HFFc6 (cell line): ENCODE measurements at places on chromosomes 7 and 10.

DNA sequence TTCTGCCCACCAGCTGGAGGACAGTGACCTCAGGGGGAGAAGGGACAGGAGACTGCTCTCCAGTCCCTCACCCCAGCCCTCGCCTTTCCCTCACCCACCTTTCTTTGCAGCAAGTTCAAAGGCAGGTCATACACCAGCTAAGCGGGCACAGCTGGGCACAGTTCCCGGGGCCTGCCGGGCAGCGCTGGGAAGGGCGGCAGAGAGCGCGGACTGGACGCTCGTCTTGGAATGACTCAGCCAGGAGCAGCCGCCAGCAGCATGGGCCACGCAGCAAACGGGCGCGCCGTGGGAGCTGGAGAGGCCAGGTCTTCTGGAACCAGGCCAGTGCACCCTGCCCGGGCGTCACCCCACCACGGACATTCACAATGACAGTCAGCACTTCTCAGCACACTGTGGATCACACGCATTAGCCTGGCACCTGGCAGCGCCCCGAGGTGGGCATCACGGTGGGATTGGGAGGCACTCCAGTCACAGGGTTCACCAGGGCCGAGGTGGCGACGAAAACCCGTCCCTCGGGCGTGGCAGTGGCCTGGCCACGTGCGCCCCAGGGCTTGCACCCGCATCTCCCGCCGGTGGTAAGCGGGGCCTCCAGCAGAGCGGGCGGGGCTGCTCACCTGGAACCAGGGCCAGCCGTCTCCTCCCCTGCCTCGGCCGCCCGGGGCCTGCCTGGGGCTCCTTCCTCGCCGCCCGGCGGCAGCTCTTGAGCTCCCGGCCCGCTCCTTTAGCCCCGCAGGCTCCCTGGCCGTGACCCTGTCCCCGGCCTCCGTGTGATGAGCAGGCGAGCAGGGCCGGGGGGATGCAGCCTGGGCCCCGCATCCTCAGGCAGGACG, 29.0 kb upstream of the WDFY4 start:
- peak; percentile 68 for DNase-seq

GRCh38 chr10:129642427-129642826, 175.4 kb downstream of the MGMT start:
- peak; percentile 4 for DNase-seq

DNA sequence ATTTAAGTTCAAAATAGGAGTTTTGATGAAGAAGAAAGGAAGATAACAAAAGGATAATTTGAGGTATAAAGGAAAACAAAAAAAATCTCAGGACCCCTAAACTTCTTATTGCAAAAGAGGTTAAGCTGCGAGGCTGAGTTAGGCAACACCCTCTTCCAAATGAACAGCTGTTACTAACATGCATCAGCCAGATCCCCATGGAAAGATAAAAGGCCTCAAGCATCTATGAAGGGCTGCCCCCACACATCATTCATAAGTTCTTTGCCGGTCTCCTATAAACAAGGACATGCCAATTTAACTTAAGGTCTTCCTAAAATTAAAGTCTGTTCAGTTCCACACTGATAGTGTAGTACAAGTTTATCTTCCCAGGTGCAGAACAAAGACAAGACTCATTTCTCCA, 75.8 kb upstream of the IMMP2L start:
- DNase-seq: no peak

DNA sequence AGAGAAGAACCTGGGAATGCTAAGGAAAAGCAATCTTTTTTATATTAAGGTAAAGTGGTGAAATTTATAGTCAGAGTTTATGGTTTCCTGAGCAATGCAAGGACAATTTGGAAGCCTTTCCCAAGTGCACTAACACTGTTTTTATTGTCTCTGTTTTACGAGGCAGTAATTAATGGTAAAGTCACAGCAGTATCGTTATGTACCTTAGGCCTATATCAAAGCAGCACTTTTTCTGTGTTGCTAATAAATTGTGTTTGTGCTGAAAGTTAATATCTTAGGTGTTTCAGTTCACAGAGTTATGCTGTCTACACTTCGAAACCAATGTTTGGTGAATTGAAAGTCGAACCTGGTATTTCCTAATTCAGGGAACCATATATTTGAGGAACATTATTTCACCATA, 19.2 kb downstream of the OIT3 start:
- no peak for DNase-seq

DNA sequence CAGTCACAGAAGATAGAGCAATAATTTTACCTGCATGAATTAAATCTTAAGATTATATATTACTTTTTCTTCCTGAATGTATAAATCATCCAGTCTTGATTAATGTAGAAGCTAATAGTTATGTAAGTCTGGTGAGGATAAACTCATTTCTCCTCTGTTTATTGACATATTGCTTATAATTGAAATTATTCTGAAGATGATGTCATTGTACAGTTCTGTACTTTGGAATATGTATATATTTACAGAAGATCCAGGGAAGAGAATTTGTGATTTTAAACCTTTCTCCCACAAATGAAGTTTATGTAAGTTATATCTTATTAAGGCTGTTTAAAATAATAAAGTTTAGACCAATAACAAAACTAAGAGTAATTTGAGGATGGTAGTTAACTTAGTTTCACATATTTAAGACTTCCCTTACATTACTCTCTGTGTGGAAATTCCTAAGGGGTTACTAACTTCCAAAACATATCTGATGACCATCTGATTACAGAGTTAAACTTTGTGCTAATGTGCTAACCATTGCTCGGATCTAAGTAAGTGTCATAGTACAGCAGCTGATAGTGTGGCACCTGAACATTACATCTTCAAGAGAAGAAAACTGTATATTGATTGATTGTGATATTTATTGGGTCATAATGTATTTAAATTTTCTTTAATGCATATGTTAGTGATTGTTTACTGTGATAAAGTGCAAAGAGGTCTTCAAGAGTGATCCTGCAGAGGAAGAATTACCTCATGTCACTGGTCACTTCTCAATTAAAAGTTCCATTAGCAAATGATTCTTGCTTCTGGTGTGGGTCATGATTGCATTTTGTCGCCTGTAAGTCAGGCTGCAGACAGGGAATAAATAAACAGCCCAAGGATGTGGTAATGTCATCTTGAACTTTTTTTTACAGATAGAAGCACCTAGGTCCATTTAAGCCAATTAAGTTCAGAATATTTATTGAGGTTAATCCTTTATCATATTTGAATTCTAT, 96.9 kb downstream of the UBE3C start:
- DNase-seq: peak; percentile 45

- no peak for DNase-seq
Observed at GRCh38 chr7:4675771-4676367, 6.2 kb upstream of the FOXK1 start.

DNA sequence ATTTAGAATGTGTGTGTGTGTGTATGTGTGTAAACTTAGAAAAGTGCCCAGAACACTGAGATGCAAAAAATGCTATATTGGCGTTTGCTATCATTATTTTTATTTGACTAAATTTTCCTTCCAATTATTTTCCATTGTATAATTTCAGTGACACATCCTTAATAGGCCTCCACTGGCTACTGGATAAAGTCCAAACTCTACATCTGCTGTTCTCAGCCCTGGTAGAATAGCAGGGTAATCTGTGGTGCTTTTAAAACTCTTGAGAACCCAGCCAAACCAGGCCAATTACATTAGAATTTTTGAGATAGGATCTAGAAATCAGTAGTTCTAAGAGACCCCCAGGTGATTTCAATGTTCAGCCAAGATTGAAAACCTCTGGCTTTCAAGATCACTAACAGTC, 66.4 kb downstream of the ZNF503 start:
- no peak for DNase-seq

DNA sequence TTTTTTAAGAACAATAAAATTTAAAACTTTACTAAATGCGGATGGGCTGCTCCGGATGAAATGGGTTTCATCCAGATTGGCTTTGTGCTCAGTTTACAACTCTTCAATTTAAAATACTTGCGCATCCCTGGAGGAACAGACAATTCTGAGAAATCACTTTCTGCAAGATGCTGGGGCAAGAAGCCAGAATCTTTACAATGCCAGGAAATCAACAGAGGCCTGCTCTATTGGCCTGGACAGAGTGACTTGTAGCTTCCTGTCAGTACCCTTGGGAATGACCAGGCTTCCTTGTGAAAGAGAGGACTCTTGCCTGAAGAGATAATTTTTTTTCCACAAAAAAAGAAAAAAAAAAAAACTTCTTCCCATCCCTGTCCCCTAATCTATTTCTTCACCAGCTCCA, 3.9 kb upstream of the FAM13C start:
- no peak for DNase-seq

- DNase-seq: peak; percentile 59
Observed at GRCh38 chr7:105268511-105269392, 120.0 kb downstream of the SRPK2 start.
